ENCODE measurements at places on chromosomes 12 and 14.
A peak's percentile ranks its signal among the peaks of the same experiment; 100 is the strongest.

DNA sequence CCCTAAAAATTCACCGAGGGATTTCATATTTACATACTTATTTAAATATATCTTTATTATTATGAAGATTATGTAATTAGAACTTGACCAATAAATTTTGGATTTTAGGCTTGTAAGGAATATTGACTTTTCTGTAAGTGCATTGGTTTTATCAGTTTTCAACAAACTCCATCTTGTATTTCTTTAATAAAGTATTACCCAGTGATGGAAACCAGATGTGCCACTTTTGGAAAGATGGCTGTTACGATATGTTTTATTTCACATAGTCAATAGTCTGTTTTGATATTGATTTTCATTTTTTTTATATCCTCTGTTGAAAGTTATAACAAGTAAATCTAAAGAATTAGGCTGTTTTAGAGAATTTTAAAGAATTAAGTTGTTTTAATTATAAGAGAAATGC lies 1.8 kb downstream of the MON2 start:
- DNase-seq, result no peak

GRCh38 chr12:113054948-113055486 lies 1.5 kb upstream of the DTX1 start:
- no peak for DNase-seq

DNA sequence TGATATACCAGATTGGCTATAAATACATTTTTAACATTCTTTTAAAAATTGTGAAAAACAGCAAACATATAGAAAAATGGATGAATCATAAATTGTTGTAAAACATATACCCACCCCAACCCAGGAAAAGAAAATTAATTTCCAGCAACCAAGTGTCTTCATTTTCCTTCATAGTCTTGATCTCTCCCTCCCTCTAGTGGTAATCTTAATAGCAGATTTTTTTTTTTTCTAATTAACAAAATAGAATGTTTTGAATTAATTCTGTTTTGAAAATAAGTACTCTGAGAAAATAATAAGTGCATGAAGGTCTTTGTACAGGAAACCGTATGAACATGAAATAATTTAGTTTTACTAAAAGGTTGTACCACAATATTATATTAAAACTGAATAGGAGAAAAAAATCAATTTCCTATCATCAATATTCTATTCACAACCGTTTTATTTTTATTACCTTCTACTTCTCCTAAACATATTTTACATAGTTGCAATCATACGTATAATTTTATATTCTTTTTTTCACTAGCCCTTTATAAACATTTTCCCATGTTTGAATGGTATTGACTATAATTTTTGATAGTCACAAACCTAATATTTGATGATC lies 7.0 kb downstream of the ETNK1 start:
- peak; percentile 7 for DNase-seq

DNA sequence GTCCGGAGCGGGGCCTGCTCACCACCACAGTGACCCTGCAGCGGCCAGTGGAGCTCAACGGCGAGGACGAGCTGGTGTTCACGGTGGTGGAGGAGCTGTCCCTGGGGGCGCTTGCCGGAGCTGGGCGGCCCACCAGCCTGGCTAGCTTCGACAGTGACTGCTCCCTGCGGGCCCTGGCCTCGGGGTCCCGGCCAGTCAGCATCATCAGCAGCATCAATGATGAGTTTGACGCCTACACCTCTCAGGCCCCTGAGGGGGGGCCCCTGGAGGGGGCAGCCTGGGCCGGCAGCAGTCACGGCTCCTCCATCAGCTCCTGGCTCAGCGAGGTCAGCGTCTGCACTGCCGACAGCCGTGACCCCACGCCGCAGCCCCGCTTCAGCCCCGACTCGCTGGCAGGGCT lies 37.4 kb downstream of the KIF26A start:
- DNase-seq, result no peak

DNA sequence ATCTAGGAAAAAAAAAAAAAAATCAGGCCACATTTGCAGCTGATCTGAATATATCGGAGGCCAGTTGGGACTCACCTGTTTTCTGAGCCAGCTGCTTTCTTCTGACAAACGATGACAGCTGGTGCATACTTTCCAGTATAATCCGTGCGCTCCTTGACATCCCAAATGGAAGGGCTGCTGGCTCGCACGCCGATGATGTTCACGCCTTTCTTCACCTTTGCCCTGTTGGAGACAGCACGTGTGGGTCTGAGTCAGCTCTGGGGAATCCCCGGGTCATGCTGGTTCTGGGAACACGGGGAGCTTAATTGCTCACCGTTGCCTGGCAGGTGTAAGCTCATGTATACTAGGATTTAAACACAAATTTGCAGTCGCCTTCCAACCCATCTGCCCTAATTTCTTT lies 372.8 kb downstream of the TMEM132D start:
- DNase-seq, result no peak

GRCh38 chr12:102433304-102433703 lies 47.1 kb downstream of the IGF1 start:
- no peak for DNase-seq
